ENCODE measurements at places on chromosomes 4 and X.

- no peak for DNase-seq
These were observed 24.4 kb upstream of the ZFX start for GRCh38 chrX:24125028-24125612.

DNA sequence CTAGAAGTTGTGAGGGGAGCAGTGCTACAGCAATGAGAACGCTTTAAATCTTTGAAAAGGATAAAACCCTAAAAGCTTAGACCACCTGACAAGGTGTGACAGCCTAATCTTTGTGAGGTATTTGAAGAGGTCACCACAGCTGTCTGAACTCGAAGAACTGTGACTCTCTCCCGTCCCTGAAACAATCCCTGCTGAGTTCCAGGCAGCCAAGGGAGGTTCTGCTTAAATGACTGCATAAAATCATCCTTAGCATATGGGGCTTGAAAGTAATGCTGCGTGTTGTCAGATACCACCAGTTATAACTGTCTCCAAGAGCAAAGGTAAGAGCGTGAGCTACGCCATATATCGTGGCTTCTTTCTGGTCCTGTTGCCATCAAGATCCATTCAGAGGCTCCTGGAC, 696.3 kb downstream of the PCDH7 start:
- DNase-seq, result no peak

GRCh38 chr4:11397819-11398610, 30.7 kb downstream of the HS3ST1 start:
- no peak for DNase-seq

- no peak for DNase-seq
These were observed 7.4 kb downstream of the ANTXR2 start for GRCh38 chr4:80065601-80066000.

DNA sequence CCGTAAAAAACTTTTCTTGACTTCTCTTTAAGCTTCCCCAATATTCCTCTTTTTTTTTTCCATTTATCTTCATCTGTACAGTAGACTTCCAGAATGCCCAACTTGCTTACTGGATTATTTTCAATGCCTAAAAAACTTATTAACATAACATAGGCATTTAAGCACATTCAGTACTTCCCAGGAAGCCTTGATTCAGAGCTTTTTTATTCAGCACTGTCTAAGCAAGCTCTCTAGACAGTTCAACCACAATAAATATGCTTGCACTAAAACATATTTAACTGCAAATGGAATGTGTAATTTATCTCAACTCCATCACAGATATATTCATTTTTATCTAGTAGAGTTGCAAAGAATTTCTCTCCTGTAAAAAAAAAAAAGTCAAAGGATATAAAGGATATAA, 997.8 kb downstream of the ARAP2 start:
- no peak for DNase-seq

- no peak for DNase-seq
These were observed 29.0 kb downstream of the CD99L2 start for GRCh38 chrX:150869450-150869849.

- no peak for DNase-seq
These were observed 280.3 kb downstream of the PDHA2 start for GRCh38 chr4:96120206-96120605.

DNA sequence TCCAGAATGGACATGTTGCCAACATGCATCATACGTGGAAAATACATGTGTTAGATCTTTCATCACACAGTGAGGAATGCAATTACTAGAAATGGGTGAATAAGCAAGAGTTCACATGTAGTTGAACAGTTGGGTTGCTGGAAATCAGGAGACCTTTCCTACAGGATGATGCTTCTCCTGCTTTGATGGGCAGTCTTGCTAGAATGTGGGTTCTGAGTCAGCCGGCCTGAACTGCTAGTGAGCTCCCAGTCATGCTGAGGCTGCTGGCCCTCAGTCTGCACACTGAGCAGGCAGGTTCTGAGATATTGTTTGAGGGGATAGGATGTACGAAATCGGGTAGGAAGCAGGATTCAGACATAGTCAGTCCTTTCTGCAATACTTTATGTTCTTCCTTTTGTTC, 20.2 kb downstream of the MSL3 start:
- DNase-seq, result no peak

DNA sequence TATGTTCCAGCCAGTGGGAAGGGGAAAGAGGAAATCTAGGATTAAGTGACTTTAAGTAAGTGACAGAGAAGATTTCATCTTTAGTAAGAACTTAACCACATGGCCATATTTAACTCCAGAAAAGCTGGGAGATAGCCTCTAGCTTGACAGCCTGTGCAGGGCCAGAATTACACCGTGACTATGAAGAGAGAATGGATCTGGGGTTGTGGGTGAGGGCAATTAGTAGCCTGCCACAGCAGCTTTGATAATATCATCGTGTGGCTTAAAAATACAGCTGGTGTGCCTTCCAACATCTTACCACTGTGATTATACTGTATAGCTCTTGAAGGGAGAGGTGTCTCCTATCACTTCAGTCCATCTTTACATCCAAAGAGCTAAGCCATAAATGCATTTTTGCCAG, 57.6 kb upstream of the TBC1D9 start:
- DNase-seq, result no peak

DNA sequence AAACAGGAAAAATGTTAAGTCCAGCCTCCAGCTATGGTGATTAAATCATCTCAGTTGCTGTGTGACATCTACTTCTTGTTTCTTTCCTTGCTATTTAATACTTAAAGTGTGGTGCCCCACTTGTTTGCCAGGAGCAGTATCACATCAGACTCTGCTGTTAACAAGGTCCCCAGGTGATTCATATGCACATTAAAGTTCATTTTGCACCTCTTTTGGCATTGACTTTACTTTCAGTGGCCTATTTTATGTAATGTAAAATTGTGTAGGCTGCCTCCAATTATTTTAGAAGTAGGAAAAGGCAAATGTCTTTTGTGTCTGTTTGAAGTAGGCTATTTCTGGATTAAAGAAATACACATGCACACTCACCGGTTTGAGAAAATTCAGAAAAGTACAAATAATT, 47.5 kb downstream of the CPE start:
- DNase-seq, result no peak

GRCh38 chr4:164802301-164802901, 48.5 kb downstream of the SMIM31 start:
- DNase-seq, result no peak

GRCh38 chrX:123203772-123204171, 19.7 kb downstream of the GRIA3 start:
- DNase-seq, result no peak

All from CMK (cell line).